CD14-positive monocyte (primary cell): ENCODE measurements at places on chromosomes 1 and 21.

DNA sequence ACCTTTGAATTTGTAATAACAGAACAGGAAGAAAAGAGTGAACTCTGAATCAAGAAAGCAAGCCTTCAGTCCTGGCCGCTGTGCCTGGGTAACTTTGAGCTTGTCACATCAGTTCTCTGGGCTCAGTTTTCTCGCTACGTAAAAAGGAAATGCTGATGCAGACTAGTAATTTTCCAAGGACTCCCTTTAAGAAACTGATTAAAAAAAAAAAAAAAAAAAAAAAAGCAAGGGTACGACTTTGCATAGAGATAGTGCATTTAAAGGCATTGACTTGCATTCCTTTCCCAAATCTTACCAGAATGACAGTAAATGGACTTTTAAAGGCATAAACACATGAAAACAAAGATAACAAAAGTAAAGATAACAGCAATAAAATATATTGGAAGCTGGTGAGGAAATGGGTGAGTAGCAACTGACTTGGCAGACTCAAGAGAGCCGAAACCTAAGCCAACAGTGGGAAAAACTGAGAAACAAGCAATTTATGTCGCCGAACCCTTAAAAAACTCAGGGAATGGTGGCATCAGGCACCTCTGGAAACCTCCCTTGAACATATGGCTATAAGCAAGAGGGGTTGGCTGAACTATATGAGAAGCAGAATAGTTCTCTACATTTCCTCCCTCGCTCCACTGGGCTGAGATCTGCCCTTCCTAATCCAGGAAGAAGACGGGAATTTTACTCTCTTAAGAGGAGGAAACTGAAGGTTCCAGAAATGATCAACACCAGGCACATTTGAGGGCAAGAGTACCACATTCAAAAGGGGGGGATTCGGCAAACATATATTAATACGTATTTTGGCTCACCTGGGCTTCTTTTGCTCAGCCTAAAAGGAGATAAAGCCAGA lies 189.2 kb downstream of the CDC7 start:
- DNase-seq = no peak

GRCh38 chr1:206447422-206447765 lies 22.9 kb upstream of the IKBKE start:
- DNase-seq = no peak

DNA sequence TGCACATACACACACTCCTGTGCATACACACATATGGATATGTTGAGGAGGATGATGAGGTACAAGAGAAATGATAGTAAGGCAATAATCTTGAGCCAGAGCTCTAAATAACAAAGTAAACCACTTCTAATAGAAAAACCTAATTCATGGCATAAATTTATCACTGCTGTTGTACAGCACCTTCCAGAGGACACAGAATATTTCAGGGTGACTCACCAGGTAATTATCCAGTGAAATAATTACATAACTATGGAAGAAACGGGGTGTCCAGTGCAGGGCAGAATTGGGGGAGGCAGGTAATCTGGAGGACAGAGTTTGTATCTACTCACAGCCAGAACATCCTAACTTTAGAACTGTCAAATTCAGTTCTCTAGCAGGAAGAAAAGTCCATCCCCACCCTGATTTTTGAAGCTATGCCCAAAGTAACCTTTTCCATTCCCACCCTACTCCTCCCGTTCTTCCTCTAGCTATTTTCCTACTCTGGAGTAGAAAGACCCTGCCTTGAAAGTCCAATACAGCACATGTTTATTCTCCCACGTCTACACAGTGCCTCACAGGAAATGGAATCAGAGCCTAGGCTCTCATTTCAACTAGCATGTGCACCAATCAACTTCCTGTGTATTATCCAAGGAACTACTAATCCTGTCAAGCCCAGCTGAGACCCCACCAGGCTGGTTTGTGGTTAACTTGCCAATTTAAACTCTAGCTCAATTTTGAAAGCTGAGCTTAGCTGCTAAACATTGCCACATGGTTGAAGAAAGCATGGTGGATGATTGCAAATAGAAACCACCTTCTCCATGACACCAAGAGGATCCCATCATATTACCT lies 96.6 kb downstream of the PTPN14 start:
- DNase-seq = no peak

DNA sequence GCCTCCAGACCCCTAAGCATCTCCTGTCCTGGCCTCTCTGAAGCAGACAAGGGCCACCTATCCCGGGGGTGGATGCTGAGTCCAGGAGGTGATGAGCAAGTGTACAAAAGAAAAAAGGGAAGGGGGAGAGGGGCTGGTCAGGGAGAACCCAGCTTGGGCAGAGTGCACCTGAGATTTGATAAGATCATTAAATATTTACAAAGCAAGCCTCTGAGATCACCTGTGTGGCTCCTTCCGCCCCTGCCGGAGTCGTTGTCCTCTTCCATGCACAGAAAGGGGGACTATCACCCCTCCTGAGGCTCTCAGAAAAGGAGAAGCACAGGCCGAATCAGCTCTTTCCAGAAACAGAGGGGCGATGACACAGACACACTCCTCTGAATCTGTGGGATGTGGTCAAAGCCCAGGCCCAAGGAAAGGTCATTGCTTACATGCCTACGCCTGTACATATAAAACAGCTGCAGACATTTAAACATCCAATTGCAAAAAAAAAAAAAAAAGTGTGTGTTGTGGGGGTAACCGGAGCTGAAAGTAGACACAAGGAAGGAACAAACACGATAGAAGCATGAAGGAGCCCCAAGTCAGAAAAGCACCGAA lies 30.9 kb downstream of the PRSS38 start:
- DNase-seq = no peak

- DNase-seq = no peak
Observed at GRCh38 chr1:52080014-52080415, 23.9 kb downstream of the BTF3L4 start.
